ENCODE measurements at places on chromosomes 4 and X.

DNA sequence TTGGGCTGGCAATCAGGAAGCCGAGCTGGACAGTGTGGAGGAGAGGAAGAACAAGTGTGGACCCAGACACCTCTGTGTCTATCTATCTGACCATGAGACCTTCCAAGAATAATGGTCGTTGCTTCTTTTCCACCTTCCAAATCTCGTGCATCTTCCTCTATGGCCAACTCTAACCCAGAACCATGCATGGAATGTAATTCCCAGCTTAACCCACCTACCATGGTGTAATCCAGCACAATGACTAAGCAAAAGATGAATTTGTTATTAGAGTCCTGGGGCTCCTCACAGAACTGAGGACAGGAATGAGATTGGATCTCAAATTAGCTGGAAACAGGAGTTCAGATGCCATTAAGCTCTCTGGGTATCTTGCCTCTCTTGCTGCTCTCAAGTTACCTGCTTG lies 17.4 kb upstream of the TMEM184C start:
- H3K27me3 ChIP-seq = no peaks in the 10 kb centered on the region
- DNase-seq = no peak
- no peak overlapping the region for H3K27ac ChIP-seq
- no peaks in the 10 kb centered on the region for H3K4me1 ChIP-seq
- no peaks in the 10 kb centered on the region for H3K36me3 ChIP-seq
- no peak overlapping the region for H3K4me3 ChIP-seq

DNA sequence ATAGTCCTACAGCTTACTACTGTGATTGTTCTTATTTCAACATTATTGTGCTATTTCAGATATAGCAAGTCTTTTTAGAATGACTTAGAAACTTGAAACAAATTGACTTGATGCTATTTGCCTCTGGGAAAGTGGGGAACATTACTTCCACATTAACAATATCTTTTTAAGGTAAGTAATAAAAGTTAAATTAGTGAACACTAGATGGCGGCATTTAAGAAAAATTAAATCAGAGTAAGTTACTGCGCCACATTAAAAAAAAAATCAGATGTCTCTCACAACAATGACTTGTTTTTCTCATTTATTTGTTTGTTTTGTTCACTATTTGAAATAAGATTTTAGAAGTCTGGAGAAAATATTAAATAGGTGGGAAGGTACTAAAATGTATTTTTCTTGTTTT lies 1026.9 kb upstream of the SLIT2 start:
- no peak overlapping the region for H3K27ac ChIP-seq
- no peak for DNase-seq
- no peak overlapping the region for H3K4me3 ChIP-seq
- no peaks in the 10 kb centered on the region for H3K36me3 ChIP-seq
- H3K4me1 ChIP-seq = no peaks in the 10 kb centered on the region

DNA sequence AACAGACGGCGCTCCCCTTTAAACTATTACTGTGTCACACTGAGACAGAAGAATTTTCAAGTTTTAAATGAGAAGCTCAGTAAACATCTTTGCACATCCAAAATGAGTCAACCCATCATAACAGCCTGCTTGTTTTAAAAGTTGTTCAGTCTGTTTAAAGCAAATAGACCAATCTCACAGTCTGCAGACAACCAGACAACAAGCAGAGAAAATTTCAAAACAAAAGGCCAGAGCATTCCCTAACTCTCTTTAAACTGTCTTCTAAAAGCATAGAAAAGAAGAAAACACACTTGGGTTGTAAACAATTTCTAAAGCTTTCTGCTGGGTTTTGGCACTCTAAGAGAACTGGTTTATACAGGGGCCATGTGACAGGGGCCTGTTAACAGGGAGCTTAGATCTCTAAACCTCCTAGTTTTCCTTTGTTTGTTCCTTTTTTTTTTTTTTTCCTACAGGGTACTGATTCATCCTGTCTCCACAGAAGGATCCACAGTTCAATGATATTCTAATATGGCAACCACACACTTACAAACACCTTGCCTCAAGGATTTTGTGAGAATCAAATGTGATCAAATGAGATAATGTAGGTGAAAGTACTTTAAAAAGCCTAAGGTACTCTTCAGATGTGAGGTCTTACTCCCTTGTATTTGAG lies 100.8 kb upstream of the MAML3 start:
- no peaks in the 10 kb centered on the region for H3K27me3 ChIP-seq
- no peak for DNase-seq
- H3K4me3 ChIP-seq = no peak overlapping the region
- no peaks in the 10 kb centered on the region for H3K4me1 ChIP-seq
- H3K36me3 ChIP-seq = no peaks in the 10 kb centered on the region

DNA sequence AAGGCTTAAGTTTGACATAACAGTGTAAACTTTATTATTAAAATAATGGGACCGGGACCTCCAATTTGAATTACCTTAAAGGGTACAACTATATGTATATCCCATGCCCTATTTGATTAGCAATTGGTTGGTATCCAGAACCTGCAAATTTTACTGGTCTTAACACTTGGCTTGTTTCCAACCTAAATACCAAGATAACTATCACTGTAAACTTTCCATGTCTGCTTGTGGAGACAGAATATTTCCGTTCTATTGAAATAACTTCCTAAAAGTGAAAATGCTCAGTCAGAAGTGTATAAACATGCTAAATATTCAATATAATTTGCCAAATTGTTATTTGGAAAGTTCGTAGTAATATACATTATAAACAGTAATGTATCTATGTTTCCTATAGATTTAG lies 154.0 kb downstream of the TMEM47 start:
- H3K36me3 ChIP-seq = no peaks in the 10 kb centered on the region
- no peak overlapping the region for H3K4me3 ChIP-seq
- H3K27me3 ChIP-seq = no peaks in the 10 kb centered on the region
- H3K27ac ChIP-seq = no peak overlapping the region

- H3K36me3 ChIP-seq = no peaks in the 10 kb centered on the region
- no peaks in the 10 kb centered on the region for H3K4me1 ChIP-seq
- H3K4me3 ChIP-seq = no peak overlapping the region
Observed at GRCh38 chrX:81890521-81890920, 688.6 kb downstream of the SH3BGRL start.

- H3K4me3 ChIP-seq = no peak overlapping the region
- H3K4me1 ChIP-seq = peaks cover 4% of the 10 kb centered on the region
- no peaks in the 10 kb centered on the region for H3K27me3 ChIP-seq
Observed at GRCh38 chrX:150762258-150763165, 69.3 kb downstream of the MTMR1 start.
